ENCODE measurements at places on chromosomes 6 and 20.

GRCh38 chr6:722608-723007 lies 29.7 kb upstream of the EXOC2 start:
- no peak for DNase-seq

DNA sequence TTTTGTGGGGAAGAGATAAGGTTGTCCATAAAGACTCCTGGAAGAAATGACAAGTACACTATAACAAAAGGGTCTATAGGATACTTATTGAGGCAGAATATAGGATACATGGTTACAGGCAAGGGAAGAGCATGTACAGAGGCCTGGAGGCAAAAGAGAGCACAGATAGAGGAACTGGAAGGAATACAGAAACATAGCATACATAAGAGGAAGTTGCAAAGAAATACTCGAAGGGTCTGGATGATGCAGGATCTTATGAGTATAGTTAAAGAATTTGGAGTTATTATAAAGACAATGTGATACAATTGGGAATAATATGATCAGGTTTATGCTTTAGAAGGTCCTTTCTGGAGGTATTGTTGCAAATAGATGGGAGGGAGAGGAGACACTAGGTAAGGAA lies 592.7 kb upstream of the POU3F2 start:
- no peak for DNase-seq

- DNase-seq: peak; percentile 55
These were observed 39.0 kb downstream of the DSE start for GRCh38 chr6:116409756-116410155.

GRCh38 chr6:38549180-38549579 lies 90.5 kb downstream of the BTBD9 start:
- no peak for DNase-seq

DNA sequence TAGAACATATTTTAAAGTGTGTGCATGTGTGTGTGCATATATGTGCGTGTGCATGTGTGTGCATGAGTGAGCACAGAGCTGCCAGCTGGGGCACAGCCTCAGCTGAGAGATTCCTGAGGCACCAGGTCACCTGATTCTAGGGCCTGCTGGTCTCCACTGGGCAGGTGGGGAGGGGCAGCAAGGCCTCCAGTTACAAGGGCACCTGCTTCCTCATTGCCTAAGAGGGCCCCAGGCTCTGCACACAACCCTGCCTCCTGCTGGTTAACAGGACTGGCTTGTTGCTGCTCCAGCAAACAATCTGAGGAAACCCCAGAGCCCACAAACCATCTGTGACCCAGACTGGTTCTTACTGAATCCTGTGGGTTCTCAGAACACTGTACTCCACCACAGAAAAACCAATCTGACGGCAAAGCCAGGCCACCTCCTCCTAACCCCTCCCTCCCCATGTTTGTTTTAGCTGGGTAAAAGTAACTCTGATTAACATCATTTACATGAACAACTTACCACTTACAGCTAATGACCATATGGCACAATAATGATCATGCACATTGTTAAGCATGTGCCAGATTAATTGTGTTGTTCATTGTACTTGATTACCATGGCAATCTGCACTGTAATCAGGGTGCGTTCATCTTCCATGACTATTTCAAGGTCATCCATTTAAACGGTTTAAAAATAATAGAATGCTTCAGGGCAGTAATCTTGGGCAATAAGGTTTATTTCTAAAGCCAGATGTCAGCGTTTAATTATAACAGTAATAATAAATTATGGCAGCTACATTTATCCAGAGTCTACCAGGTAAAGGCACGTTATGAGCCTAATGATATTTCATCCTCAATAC lies 23.1 kb upstream of the UBE2J1 start:
- no peak for DNase-seq

DNA sequence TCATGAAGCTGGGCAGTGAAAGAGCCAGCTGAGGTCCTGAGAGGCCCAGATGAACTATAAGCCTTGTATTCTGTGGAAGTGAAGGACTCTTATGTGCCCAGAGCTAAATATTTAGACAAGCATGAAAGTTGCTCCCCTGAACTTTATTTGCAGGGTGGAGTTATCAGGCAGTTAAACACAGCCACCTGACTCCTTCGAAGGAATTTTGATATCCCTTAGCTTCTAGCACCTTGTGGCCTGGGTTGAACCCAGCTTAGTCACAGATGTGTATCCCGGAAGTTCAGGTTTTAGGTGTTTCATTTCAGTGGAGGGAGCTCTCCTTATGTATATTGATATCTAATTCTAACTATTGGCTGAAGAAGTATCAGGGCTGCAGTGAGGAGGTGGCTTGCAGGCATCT lies 20.4 kb downstream of the NR2E1 start:
- DNase-seq: no peak

DNA sequence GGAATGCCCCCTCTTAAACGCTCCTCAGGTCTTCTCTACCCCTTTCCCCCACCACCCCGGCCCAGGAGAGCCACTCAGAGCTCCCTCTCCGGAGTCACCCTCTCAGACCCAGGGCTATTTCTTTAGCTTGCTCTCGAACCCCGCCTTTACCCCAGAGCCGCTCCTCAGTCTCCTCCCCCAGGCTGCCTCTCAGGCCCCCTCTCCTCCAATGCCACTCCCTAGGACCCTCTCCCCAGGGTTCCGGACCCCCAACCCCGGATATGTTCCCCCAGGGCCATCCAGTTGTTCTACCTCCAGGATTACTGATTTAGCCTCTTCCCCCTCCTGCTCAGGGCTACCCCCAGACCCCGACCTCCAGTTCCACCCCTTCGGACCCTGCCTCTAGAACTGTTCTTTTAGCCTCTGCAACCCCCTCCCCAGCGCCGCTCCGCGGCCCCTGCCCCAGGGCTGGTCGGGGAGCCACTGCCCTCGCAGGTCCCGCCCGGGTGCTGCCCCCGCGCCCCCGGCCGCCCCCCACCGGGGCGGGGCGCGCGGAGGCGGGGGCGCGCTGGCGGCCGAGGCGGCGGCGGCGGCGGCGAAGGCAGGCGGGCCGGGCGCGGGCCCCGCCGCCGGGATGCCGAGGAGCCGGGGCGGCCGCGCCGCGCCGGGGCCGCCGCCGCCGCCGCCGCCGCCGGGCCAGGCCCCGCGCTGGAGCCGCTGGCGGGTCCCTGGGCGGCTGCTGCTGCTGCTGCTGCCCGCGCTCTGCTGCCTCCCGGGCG lies at the start of gene MMP24:
Gene MMP24 (plus strand): TSS at position 565 of the 758 bp plus-strand sequence. CDS start 49 bp downstream, at position 614.
- no peak for DNase-seq

- no peak for DNase-seq
These were observed 162.1 kb upstream of the OGFRL1 start for GRCh38 chr6:71126506-71126905.

DNA sequence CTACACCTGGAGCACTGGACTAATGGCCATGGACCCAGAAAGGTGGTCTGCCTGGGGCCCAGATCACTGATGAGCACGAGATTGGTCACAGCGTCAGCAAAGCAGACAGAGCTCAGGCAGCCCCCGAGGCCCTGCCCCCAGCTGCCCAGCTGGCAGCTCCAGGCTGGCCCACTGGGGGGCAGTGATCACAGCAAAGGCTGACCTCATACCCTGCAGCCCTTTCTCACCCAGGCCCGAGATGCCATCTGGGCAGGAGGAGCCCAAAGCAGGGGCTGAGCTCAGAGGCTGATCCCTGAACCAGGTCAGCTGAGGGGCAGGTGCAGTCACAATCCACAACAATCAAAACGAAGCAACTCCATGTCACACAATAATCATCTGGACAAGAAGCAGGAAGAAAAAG lies 4.1 kb downstream of the MAP1LC3A start:
- peak; percentile 54 for DNase-seq

DNA sequence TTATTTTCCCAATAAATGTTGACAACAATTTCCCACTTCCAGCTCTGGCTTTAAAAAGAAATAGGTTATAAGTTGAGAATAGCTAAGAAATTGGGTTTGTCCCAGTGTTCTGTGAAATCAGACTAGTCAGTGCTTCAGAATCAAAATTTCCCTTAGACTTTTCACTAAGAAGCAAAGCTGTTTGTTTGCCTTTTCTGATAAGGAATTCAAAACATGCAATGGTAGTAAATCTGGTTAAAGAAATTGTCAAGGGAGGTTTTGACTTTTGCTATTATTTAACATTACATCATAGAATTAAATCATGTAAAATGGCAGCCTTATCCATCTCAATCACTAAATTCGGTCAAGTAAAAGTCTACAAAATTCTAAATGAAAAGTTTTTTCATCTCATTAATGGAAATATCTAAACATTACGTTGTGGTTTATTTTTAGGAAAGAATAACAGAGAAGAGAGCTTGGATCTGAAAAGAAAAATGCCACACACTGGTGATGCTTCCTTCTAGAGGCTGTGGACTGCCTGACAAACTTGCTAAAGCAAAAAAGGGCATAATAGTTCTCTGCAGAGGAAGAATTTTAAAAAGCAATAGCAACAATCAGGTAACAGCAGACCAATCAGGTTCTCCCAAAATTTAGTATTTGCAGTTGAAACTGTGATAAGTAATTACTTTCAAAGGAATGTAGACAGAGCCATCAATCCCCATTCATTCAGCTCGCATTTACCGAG lies 36.4 kb downstream of the PLAGL1 start:
- DNase-seq: no peak

DNA sequence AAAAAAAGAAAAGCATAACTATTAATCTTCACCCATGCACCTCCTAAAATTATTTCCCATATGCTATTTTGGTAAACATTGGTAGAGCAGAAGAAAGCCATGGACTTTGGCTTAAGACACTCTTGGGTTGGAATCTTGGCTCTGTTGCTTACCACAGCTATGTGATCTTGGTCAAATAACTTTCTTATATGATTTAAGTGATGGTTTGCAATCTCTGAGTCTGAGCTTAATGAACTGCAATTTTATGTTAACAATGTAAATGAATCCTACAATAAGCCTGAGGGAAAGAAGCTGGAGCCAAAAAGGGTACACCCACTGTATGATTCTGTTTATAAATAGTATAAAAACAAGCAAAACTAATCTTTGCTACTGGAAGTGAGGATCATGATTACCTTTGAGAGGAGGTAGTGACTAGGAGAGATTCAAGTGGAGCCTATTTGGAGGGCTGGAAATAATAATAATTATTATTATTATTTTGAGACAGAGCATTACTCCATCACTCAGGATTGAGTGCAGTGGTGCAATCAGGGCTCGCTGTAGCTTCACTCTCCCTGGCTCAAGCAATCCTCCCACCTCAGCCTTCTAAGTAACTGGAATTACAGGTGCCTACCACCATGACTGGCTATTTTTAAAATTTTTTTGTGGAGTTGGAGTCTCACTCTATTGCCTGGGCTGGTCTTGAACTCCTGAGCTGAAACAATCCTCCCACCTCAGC lies 34.5 kb downstream of the ABRACL start:
- no peak for DNase-seq

GRCh38 chr20:63685269-63686026 lies 11.0 kb upstream of the TNFRSF6B start:
- DNase-seq: no peak

DNA sequence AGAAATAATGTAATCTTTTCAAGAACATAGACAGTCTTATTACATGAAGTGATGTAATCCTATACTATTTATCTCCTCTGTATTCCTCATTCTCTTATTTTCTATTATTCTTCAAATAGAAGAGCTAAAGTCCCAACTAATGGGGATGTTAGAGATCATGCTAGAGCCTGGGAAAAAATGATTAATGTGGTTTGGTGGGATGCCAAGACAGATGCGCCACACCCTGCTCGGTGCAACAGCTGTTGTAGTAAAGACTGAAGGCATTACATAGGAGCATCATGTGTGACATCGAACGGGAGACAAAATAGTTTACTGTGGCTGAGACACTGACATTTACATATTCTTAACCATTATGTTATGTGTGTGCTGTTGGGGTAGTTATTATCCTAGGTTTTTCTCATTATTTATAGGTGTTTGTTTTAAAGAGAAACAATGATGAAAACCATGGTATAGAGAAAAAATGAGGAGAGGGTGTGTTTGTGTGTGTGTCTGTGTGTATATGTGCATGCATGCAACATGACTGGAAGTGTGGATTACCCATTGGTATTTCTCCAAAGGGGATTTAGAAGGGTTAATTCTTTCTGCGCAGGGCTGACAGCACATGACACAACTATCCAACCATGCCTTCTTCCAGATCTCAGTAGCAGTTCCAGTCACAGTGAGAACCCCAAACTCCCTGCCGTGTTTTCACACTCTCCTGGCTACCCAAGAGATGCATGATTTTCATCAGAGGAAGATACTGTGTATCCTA lies 155.3 kb downstream of the EYA4 start:
- no peak for DNase-seq

- no peak for DNase-seq
These were observed 48.5 kb upstream of the OLIG3 start for GRCh38 chr6:137542713-137543112.

- no peak for DNase-seq
These were observed 104.3 kb downstream of the RNF144B start for GRCh38 chr6:18491308-18492045.

- peak; percentile 70 for DNase-seq
These were observed 82.7 kb downstream of the PSMG4 start for GRCh38 chr6:3341467-3341866.

DNA sequence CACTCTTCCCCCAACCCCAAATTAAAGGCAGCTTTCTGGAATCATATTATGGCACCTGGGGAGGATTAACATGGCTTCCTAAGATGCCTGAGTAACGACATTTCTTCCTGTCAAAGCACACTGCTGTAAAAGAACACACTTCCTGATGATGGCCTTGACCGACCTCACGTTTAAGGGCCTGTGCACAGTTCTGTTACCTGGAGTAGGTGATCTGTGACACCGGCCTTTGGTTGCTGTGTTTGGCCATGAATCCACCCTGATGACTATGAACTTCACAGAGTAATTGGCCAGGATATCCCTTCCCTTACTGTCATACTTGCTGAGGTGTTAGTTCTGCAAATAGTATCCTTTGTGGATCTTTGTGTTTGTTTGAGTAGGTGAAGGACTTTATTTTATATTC lies 45.8 kb downstream of the PLCB4 start:
- DNase-seq: no peak

- DNase-seq: no peak
These were observed 72.3 kb downstream of the MRPL14 start for GRCh38 chr6:44054721-44055559.

GRCh38 chr6:41688256-41688965 lies 47.0 kb downstream of the TFEB start:
- peak; percentile 30 for DNase-seq

DNA sequence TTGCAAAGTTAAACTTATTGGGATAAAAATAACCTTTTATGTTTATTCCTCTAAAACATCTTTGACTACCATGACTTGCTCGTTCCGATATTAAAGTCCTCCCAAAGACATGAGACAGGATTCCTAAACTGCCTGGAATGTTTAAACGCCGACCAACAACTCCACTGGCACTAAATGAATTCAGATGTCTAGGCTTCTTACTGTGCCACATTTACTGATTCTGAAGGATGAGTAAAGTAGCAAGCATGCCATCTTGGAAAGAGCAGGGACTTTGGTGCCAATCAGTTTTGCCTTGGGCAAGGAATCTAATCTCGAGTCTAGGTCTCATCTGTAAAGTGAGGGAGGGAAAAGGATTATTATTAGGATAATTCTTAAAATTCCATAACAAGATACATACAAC lies 25.3 kb downstream of the MBOAT1 start:
- no peak for DNase-seq

- peak; percentile 59 for DNase-seq
These were observed 343.8 kb upstream of the MMS22L start for GRCh38 chr6:97626671-97627441.

Measured in globus pallidus (tissue), 1 donor.